Amygdala (tissue), 56 donors: ENCODE measurements at places on chromosomes 5 and 9.

DNA sequence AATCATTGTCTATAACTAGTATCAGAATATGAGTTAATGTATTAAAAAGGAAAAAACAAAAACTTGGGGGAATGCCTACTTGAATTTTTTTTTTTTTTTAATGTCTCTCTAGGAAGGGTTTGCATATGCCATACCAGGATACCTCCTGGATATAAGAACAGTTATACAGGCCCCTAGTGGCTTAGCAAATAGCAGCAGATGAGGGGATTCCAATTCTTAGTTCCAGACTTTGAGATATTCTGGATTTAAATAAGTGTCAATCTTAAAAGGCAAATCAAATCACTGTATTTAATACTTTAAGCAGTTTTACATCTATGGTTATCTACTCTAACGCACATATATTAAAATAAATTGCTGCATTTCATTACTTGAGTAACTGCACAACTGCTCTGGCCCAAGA lies 1055.5 kb upstream of the DMAC1 start:
- DNase-seq = no peak

DNA sequence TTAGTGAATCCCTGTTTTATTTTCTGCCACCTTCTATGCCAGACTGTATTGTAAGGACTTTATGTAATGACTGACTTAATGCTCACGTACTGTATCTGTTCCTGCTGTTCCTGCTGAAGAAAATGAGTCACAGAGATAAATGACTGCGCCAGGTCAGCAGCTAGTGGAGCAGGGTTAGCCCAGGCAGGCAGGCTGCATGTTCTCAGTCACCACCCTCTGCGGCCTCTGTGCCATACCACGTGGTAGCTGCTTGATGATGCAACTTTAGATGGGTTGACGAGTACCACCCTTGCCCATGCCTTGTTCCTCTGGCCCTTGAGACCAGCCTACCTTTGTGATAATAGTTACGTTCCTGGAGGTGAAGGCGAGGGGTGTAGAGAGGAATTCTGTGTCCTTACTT lies 161.9 kb downstream of the TRIO start:
- no peak for DNase-seq

- no peak for DNase-seq
These were observed 26.8 kb downstream of the SPTAN1 start for GRCh38 chr9:128579194-128579593.

- DNase-seq = no peak
These were observed 139.3 kb downstream of the AOPEP start for GRCh38 chr9:94865582-94866452.

DNA sequence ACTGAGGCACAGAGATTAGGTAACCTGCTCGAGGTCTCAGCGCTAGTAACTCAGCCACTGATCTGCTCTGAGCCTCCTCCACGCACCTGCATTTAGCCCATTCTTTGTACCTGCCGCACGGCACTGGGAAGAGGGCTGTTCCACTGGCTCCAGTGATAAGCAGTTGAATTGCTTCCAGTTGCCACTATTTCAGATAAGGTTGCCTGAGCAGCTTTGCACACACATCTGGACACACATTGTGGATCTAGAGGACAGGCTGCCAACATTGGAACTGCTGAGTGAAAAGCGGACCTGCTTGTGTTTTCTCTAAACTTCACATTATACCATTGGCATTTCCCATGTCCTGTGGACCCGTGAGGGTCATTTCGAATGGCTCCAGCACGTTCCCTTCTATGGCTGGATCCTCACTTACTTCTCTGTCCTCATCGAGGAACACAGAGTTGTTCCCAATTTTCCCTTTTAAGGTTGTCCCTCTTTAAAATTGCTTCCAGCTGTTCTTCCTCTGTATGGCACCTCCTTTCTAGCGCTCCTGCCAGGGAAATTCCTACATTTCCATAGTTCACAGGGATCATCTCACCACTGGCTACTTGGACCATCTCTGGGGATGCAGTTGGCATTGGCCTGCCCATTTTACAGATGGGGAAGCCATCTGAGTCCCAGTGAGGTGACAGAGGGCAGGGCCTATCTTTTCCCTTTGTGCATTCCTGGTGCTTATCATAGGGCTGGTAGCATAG lies 45.9 kb upstream of the RPL26L1 start:
- no peak for DNase-seq

DNA sequence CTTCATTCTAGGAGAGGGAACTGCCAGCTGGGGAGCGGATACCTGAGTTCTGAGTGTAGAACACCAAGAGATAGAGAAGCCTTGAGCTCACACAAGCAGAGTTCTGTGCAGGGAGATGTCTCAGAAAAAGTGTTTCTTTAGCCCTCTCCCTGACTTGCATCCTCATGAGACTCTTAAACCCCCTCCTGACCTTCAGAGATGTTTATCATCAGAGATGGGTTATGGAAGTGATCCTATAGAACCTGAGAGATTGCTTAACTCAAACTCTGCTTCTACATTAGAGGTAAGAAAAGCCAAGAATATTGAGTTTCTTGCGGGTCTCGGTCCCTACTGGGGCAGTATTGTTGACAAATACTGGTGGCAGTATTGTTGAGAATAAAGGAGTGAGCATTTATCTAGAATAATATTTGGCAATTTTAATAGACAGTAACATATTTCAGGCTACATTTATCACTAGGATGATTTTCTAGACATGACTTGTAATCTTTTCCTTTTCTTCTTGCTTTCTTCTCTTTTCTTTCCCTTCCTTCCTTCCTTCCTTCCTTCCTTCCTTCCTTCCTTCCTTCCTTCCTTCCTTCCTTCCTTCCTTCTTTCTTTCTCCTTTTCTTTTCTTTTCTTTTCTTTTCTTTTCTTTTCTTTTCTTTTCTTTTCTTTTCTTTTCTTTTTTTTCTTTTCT lies at the start of gene IZUMO3:
Gene IZUMO3, minus strand, starts transcription at position 51 of the 676 bp plus-strand sequence. CDS start 248 bp downstream, outside the sequence.
- no peak for DNase-seq

DNA sequence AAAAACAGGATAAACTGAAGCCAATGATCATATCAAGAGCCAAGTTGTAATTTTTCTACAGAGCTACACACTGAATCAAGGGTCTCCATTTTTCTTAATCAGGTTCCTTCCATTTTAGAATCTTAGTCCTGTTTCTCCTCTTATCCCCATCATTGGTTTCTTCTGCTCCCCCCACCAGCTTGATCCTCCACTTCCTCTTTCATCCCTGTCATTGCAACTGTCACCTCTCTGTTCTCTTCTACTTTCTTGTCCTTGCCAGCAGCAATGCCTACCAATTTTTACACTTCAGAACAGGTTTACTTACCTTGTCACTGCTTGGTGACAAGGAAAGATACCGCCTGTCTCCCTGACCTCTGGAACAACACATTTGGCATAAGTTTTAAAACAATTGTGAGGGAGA lies 97.3 kb downstream of the CFAP90 start:
- DNase-seq = no peak

DNA sequence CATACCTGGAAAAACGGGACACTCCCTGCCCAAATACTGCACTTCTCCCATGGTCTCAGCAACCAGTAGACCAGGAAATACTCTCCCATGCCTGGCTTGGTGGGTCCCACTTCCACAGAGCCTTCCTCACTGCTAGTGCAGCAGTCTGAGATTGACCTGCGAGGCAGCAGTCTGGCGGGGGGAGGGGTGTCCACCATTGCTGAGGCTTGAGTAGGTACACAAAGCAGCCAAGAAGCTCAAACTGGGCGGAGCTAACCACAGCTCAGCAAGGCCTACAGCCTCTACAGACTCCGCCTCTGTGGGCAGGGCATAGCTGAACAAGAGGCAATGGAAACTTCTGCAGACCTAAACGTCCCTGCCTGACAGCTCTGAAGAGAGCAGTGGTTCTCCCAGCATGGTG lies 191.5 kb upstream of the FTMT start:
- DNase-seq = no peak

DNA sequence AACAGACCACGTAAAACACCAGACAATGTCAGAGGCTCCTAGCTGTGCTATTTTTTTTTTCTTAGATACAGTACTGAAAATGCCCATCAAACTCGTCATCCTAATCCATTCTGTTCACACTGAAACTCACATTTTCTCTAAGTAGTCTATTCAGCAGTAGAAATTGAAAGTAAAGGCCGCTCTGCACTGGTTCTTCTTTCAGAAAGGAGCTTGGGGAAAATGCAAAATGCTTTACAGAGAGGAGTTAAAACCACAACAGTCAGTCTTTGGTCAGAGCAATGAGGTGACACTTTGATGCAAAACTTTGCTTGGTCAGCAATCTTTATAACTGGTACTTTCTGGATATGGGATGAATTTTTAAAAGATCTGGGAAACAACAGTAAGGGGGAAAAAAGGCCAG lies 43.8 kb upstream of the SUSD1 start:
- DNase-seq = no peak

DNA sequence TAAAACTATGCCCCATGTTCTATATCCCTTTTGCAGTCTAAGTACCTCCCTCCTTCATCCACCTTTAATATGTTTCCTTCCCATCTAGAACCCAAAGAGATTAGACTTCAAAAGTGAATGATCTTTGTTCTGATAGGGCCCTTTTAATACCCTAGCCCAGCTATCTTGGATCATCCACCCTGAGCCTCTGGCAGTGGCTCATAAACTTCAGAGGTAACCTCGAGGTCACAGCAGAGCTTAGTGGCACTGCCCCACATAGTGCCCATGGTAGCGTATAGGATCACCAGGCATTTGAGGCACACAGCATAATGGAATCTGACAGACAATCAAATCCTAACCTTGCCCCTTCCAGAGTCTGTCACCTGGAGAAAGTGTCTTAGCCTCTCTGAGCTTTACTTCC lies 15.8 kb downstream of the ADRB2 start:
- no peak for DNase-seq

- DNase-seq = no peak
These were observed 49.7 kb upstream of the FOXB2 start for GRCh38 chr9:76969716-76970115.

DNA sequence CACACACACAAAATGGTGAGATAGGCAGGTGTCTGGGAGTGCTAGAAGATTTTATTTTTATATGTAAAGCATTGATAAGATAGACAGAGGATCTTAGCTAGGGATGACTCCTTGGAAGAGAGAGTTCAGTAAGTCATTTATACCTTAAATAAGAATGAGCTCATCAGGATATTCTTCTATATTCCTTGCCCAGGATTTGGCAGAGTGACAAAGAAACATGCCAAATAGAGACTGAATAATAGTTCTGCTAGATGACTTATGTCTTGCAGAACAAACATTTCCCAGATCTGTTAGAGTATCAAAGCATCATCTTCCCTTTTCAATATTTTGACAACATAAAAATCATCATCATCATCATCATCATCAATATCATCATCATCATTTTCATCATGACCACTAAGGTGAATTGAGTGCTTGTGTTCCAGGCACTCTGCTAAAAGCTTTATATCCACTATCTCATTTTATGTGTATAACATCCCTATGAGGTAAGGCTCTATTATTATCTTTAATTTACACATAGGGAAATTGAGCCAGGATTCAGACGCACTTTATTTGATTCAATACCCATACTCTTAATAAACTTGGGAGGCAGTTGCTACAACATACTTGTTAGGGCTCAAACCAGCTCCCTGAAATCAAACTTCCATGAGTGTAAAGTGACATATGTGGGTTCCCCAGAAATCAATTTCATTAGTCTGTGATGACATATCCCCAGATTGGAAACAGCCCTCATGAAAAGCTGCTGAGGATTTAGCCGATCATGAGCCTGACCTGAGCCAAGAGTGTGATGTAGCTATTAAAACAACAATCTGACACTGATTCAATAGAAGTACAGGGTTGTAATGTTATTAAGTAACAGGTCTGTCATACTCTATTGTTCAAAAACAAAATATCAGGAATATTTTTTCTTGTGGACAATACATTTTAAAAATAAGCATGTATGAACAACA lies 176.3 kb upstream of the SEMA6A start:
- no peak for DNase-seq

- no peak for DNase-seq
These were observed 293.8 kb downstream of the PDE4D start for GRCh38 chr5:59599729-59600128.

DNA sequence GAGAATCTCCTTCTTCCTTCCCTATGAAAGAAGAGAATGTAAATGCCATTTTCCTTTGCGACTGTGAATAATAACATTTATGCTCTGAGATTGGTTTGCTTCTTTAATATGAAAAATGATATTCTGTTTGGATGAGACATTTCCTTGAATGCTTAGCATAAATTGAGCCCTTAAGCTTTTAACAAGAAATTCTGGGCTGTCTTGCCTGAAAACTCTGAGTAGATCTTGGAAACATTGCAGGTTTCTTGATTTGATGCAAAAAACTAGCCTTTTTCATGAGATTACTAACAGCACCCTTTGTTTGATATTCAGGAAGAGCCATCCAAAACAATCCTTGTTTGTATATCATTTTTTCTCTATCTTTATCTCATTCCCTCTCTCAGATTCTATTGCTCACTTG lies 272.5 kb downstream of the TMEM38B start:
- no peak for DNase-seq

DNA sequence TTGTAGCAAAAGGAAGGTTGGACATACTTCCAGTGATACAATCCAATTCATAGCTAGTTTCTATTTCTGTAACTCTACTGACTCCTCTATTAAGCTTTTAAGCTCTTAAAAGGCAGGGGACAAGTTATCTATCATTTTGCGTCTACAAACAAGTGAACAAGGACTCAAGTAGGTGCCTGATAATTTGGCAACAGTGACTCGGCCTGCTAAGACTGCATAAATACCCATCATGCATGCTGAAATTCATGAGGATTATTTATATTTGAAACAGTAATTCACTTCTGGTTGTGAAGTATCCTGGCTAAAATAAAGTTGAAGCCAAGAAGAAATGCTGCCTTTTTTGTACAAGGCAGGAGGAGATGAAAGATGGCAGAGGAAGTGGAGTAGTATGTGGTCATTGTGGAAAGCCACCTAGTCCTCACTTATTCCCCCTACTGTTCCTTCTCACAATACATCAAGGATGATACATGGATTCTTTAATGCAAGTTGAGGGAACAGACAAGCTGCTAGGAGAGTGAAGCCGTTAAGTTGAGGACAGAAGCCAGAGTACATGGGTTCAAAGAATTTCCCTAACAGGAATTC lies 74.0 kb downstream of the MRPS27 start:
- DNase-seq = no peak

DNA sequence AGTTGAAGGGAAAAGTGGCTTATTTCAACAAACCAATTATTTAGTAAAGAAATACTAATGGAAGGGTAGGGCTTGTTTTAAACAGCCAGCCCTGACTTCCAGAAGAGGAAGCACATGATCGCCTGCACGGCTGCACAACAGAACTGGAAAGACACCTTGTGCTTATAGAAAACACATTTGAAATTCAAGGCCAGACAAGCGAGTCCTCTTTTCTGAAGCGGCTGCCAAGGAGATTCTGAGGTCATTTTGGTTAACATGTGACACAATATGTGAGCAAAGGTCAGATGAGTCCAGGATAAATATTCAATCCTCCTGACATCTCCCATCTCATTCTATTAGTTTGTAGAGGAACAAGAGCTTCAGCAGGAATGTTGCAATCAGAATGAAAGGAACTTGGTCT lies 461.4 kb upstream of the ST8SIA4 start:
- DNase-seq = no peak

GRCh38 chr9:127360829-127361228 lies 36.1 kb upstream of the SLC2A8 start:
- DNase-seq = no peak

GRCh38 chr5:68274847-68275651 lies 59.5 kb downstream of the PIK3R1 start:
- no peak for DNase-seq
